ENCODE measurements at places on chromosomes 4 and X.

GRCh38 chrX:19855700-19856381, 31.6 kb downstream of the SH3KBP1 start:
- no peak for DNase-seq

DNA sequence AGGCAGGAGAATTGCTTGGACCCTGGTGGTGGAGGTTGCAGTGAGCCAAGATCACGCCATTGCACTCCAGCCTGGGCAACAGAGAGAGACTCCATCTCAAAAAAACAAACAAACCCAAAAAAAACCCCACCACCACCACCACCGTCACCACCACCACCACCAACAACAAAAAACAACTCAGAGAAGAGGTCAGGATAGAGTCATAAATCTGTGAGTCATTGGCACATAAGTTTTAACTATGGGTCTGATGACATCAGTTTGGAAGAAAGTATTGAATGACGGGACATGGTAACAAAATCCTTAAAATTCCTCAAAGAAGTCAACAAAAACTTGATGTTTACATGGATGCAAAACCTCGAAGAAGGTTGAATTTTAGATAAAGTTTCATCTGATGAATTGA, 288.0 kb upstream of the SFRP2 start:
- no peak for DNase-seq

GRCh38 chr4:138616775-138617174, 374.6 kb upstream of the SLC7A11 start:
- DNase-seq = no peak

- DNase-seq = no peak
These were observed 609 bp upstream of the SLC25A6 start for GRCh38 chrX:1392376-1393068.

DNA sequence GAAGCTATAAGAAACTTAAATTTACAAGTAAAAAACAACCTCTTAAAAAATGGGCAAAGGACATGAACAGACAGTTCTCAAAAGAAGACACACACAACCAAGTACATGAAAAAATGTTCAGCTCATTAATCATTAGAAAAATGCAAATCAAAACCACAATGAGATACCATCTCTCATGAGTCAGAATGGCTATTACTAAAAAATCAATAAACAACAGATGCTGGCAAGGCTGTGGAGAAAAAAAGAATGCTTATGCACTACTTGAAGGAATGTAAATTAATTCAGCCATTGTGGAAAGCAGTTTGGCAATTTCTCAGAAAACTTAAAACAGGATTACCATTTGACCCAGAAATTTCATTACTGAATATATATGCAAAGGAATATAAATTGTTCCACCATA, 666.3 kb upstream of the GRIA3 start:
- no peak for DNase-seq

DNA sequence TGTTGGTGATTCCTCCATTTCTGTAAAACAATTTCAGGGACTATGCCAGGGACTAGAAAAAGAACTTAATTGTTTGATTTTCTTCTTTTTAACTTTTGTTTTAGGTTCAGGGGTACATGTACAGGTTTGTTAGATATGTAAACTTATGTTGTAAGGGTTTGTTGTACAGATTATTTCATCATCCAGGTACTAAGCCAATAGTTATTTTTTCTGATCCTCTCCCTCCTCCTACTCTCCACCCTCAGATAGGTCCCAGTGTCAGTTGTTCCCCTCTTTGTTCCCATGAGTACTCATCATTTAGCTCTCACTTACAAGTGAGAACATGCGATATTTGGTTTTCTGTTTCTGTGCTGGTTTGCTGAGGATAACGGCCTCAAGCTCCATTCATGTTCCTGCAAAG, 70.8 kb upstream of the BOD1L1 start:
- DNase-seq = no peak

Data from stimulated activated CD8-positive, alpha-beta memory T cell treated with anti-CD3 and anti-CD28 coated beads, Interleukin-12 subunit alpha, Interleukin-12 subunit beta, amount 100 ng/mL, for 4 hours (primary cell).